GM23338 (cell line): ENCODE measurements at places on chromosomes 11 and 22. TPM values are rescaled to one million over a fixed set of nuclear protein-coding genes. Genes with fewer than 3 reads are reported as not detected.

DNA sequence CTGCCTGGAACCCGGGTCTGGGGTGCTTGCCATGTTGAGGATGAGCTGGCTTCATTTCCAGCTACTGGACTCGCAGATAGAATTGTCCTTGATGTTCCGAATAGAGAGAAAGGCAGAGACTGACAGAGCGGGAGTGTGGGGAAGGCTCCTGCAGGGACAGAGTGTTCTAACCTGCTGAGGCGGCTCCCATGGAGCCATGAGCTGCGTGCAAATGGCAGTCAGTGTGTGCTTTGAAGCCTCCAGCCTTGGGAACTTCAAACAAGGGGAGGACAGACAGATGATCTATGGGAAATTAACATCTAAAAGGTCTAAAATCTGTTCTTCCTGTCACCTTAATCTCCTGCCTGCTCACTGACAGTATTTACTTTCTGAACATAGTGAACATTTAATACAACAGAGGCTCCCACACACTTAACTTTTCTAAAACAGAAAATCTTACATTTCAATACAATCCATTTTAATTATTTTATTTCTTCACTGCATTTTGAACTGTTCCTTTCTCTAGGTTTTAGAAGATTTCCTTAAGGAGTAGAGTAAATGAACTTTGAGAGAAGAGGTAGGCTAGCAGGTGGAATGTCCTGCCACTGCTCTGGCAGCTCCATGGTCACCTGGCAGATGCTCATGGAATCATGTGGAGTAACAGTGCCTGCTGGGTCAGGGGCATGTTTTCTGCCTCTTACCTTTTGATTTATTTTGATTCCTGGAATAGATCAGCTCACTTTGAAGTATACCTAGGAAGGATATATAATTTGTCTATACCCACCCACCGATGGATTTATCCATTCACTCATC, 481.7 kb downstream of the NTM start:
- peaks cover 29% of the 10 kb centered on the region; the same call in 1 of the 2 replicates for H3K4me1 ChIP-seq
- no peak overlapping the region for H3K27ac ChIP-seq
- no peaks in the 10 kb centered on the region for H3K36me3 ChIP-seq
- H3K27me3 ChIP-seq, result no peaks in the 10 kb centered on the region

Gene OR5AS1
- not detected in 2 replicates for total RNA-seq

DNA sequence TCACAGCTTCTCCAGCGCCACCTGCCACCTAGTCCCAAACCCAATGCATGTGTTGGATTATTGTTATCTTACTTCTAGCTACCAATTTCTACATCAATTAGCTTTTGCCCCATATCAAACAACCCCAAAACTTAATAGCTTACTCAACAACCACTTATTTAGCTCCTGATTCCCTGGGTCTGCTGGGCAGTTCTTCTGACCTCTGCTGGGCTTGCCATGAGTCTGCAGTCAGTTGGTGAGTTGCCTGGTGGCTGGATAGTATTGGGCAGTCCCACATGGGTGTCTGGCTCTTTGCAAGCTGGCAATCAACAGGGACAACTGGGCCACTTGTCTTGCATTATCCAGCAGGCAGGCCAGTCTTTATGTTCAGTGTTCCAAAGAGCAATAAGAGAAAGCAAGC, 13.6 kb upstream of the MS4A15 start:
- H3K4me3 ChIP-seq, result no peak overlapping the region
- DNase-seq, result peak; percentile 15
- H3K36me3 ChIP-seq, result no peaks in the 10 kb centered on the region
- H3K27me3 ChIP-seq, result no peaks in the 10 kb centered on the region
- no peak overlapping the region for H3K27ac ChIP-seq

Gene NAP1L4
- 181 and 183 TPM in 2 replicates for total RNA-seq

Gene IL17REL
- 0.31 TPM in 1 of 2 replicates, not detected in the other for total RNA-seq

Gene SMIM35
- total RNA-seq, result not detected in 2 replicates

DNA sequence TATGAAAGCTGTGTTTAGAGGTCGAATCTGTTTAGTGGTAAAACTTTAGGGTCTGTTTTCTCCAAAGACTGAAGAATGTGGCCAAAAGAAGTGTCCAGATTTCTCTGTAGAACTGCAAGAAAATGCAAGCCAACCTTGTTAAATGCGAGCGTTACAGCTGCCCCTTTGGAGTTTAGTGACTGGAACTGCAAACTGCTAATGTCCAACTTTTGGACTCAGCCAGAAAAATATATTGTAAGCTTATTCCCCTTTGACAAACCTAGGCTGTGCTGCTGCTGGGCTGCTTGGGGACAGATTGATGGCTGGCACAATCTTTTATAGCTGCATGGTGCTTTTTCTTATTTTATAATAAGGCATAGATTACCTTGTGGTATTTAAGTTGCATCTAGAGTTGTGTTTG, 3.9 kb downstream of the TEAD1 start:
- H3K36me3 ChIP-seq, result no peaks in the 10 kb centered on the region
- no peak overlapping the region for H3K27ac ChIP-seq
- peaks cover 57% of the 10 kb centered on the region for H3K4me1 ChIP-seq

Gene EFCAB6
- 1.8 and 1.9 TPM in 2 replicates for total RNA-seq

DNA sequence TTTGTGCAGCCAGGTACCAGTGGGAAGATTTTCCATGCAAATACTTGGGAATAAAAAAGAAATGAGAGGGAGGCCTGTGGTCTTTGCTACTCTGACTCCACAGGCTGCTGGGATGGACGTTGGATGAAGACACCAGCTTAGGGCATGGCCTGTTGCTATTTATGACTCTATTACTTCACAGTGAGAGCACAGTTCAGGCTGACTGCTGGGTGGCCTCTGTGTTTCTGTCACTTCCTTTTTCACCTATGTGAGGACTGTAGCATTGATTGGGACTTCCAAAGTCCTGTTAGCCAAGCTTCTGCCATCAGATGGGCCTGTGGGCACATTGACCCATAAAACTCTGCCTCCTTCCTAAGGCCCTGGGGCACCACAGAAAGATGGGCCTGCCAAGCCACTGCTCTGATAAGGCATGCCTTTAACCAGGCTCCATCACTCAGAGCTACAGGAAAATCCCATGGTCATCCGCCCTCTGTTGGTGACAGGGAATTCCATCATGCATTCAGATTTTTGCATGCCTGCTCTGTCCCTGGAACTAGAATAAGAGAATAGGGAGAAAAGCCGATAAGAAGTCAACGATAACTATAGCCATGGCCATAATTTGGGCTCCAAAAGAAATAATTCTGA, 64.6 kb downstream of the KCNJ1 start:
- H3K27ac ChIP-seq, result no peak overlapping the region
- no peak overlapping the region for H3K4me3 ChIP-seq
- H3K4me1 ChIP-seq, result peaks cover 6% of the 10 kb centered on the region; the same call in 1 of the 2 replicates
- H3K36me3 ChIP-seq, result no peaks in the 10 kb centered on the region
- peak; percentile 83 for DNase-seq

Gene FAM180B
- not detected in 2 replicates for total RNA-seq

GRCh38 chr11:102914238-102915043, 39.7 kb upstream of the MMP12 start:
- H3K4me3 ChIP-seq, result no peak overlapping the region
- peaks cover 10% of the 10 kb centered on the region for H3K4me1 ChIP-seq
- H3K27ac ChIP-seq, result no peak overlapping the region
- no peaks in the 10 kb centered on the region for H3K36me3 ChIP-seq
- H3K27me3 ChIP-seq, result no peaks in the 10 kb centered on the region

GRCh38 chr22:37442537-37442936, 15.3 kb upstream of the ELFN2 start:
- DNase-seq, result no peak
- H3K4me3 ChIP-seq, result no peak overlapping the region
- no peaks in the 10 kb centered on the region for H3K27me3 ChIP-seq
